HFFc6 (cell line): ENCODE measurements at places on chromosomes 11 and 22. TPM values are rescaled to one million over a fixed set of nuclear protein-coding genes. Genes with fewer than 3 reads are reported as not detected.

ARHGAP20 gene
- 0.40 to 1.1 TPM (median 0.55 TPM) in 3 replicates for total RNA-seq

MS4A12 gene
- total RNA-seq = not detected in 3 replicates

GRCh38 chr11:44572884-44573283 is 7.4 kb downstream of the CD82 start:
- DNase-seq = no peak

DNA sequence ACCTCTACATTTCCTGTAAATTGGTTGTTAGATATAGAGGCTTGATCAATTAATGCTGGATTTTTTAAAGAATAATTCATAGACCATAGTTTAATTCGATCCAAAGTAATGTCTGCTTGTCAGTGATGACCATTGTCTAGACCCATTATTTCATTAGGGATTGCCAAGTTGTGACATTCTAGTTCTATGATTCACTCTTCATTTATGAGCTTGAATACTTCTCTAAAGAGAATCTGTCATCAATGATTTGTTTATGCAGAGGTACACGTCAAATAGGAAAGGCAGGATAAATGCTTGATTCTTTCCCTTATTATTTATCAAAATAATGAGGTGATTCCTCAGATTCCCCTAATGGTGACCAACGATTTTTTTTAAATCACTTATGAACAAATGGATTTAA is 24.0 kb upstream of the ROBO3 start:
- no peak for DNase-seq

GRCh38 chr11:64788321-64789215 is 10.2 kb upstream of the SF1 start:
- no peak for DNase-seq

GRCh38 chr22:29112121-29112520 is 39.3 kb downstream of the KREMEN1 start:
- no peak for DNase-seq

GRCh38 chr11:122717264-122717867 is 61.8 kb downstream of the UBASH3B start:
- no peak for DNase-seq

GRCh38 chr22:28978863-28979796 is 82.5 kb downstream of the C22orf31 start:
- DNase-seq = no peak

DNA sequence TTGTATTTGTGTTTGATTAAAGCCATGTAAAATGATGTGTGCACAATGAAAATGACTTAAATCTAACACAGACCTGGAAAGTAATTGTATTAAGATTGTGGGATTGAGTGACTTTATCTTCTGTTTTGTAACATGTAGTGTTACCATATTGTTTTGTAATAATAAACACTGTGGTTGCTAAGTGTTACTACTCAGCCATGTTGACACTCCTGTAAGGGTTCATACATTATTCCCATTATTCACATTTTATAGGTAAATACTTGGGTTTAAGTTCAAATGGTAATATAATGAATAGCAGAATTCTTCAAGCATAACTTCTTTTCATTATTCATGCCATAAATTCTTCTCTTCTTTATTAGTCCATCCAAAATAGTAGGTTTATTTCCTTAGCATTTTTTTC is 69.0 kb downstream of the ZC3H12C start:
- no peak for DNase-seq

DNA sequence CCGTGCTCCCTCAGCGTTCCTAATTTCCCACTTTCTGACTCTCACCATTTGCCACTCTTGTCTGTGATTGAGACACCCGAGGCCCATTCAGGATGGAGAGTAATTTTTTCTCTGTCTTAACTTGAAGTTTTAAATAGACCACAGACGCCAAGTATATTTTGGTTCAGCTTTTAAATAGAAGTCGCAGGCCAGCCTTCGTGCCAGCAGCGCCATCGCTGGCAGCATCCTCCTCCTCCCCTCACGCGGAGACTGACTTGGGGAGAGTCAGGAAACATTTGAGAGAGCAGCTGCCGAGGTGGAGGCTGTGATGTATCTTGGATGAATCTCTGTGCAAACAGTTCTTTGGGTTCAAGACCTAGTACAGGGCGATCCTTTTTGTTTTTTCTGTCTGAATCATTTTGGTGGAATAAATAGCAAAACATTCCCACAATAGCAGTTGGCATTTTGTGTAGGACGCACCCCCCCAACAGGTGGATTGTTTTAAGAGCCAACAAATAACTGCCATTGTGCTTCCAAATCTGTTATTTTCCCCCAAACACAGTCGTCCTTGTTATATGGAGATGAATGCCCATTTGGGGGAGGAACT is 889 bp upstream of the DMC1 start:
- peak; percentile 25 for DNase-seq
